ENCODE measurements at places on chromosomes 6 and 20.

DNA sequence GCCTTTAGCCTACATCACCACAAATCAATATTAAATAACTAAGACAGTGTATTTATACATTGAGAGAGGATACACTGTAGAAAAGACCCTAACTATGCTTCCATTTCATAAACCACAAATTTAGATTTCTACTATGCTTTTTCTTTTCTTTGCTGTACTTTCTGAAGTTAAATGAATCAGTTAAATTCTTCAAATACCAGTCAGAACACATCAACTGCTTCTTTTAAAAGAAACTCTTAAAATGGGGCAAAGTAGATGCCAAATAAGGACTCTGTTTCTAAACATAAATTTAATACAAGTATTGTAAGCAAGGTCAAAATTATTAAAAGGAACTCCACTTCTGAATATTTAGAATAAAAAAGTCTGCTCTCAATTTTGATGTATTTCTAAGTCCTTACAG, 76.9 kb downstream of the GMDS start:
- DNase-seq, result no peak

GRCh38 chr6:95292011-95292410, 285.3 kb upstream of the MANEA start:
- DNase-seq, result no peak

DNA sequence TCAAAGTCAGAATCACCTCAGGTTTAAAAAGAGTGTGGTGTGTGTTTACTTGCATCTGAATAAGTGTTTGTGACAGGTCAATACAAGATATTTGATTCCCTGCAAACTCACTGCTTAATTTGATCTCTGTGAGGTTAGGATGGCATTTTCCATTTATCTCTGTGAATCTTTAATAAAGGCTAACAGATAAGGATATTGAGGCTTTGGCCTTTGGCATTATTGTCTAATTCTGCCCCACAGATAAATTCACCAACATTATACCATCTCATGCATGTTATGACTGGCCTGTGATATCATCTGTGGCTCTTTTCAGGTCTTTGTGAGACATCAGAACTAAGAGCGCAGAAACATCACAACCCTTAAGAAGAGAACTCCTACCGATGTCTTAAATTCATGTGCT, 84.7 kb downstream of the TRMT6 start:
- DNase-seq, result no peak

GRCh38 chr6:6458172-6458571, 130.3 kb upstream of the LY86 start:
- DNase-seq, result no peak

GRCh38 chr20:51542571-51543421, at the start of gene NFATC2:
Gene NFATC2, minus strand, starts transcription at chr20:51542719. Its CDS starts 220 bp downstream, at chr20:51542499.
- DNase-seq, result peak; percentile 80

DNA sequence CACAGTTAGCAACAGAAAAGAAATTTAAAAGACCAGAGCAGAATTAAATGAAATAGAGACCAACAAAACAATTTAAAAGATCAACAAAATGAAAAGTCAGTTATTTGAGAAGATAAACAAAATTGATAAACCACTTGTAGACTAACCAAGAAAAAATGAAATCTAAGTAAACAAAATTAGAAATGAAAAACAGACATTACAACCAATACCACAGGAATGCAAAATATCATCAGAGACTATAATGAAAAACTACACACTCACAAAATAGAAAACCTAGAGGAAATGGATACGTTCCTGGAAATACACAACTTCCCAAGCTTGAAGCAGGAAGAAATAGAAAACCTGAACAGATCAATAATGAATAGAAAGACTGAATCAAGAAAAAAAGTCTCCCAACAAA, 97.8 kb downstream of the WDR27 start:
- no peak for DNase-seq
